ENCODE measurements at places on chromosomes 4 and X. TPM values are rescaled to one million over a fixed set of nuclear protein-coding genes. Genes with fewer than 3 reads are reported as not detected.

Gene SATL1
- total RNA-seq, result 0.07 TPM

Gene POU4F2
- total RNA-seq, result not detected

Gene KLHL4
- total RNA-seq, result 0.68 TPM

Gene KLHL8
- 6.2 TPM for total RNA-seq

Gene CCNA2
- 7.2 TPM for total RNA-seq
